ENCODE measurements at places on chromosomes 5 and 9. TPM values are rescaled to one million over a fixed set of nuclear protein-coding genes. Genes with fewer than 3 reads are reported as not detected.

HTR1A gene
- not detected for total RNA-seq

PCDHA10 gene
- 0.17 TPM for total RNA-seq

PTTG1 gene
- total RNA-seq, result 190 TPM

- peak; percentile 95 for DNase-seq
Observed at GRCh38 chr5:137737349-137738131, 1.7 kb upstream of the KLHL3 start.

DNA sequence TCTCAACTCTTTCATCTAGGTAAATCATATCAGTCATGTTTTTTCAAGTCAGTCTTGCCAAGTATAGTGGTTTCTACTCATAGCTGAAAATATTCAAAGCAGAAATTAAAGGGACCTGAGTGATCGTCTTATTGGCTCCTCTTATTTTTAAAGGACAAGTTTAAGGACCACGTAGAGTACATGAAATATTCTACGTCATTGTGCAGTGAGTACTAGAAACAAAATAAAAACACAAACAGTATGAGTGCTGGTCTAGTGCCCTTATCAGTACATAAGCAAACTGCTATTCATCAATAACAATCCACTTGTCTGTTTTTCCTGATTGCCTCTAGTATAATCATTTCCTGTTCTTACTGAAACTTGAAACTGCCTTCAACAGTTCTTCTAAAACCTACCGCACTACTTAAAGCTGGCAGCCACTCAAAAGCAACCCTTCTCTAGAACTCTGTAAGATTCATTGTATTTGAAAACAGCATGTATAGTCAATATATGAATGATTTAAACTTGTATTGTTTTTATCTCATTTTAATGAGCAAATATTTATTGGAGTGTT lies 853.7 kb downstream of the TAF11L14 start:
- DNase-seq, result no peak

DNA sequence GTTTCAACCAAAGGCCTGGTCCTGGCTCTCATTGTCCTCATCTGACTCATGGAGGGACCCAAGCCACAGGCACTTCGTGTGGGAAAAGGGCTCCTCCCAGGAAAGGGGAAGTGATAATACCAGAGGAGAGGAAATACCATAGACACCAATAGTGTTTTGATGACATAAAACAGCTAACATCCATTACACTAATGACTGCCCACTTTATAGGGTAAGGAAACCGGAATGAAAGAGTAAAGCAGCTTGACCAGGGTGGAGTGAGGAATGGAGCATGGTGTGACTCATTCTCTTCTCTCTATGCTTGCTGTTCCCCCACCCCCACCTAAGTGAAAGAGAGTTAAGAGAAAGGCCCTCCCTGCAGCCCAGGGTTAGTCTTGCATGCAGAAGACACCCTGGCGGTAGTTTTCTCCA lies 67.4 kb upstream of the HRH2 start:
- peak; percentile 3 for DNase-seq

GRCh38 chr9:103991698-103992097 lies 102.4 kb upstream of the SMC2 start:
- DNase-seq, result no peak

GRCh38 chr9:26112724-26113123 lies 434.5 kb upstream of the TUSC1 start:
- DNase-seq, result no peak

DNA sequence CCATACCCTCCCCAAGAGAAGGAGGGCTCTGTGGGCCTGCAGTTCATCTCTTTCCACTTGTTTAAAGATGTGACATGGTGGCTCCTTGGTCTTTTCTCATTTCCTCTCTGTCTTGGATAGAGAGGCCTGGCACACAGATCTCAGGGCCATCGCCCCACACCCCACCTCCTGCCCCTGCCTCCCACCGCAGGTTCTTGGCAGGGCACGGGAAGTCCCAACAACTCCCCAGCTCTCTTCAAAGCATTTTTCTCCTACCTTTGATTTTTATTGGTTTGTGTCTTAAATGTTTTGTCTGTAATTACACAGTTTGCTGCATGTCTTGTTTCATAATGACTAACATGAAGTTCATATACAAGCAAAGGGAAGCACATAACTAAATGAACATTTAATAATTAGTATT lies 178.5 kb upstream of the MSX2 start:
- no peak for DNase-seq

DNA sequence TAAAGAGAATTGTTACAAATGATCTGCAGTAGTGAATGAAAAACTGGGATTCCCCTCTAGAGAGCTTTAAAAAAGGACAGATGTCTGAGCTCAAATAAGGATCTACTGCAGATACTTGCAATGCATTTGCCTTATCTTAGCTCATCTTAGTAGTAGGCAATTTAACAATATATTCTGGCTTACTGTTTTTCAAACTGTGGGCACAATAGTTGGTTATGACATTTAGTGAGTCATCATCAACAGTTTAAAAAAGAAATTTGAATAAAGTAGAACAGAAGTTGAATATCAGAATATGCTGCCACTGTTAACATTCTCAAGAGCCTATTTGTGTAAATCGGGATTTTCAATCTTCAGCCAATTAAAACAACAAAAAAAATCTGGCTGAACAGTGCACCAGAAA lies 6.7 kb upstream of the CAST start:
- peak; percentile 15 for DNase-seq

DNA sequence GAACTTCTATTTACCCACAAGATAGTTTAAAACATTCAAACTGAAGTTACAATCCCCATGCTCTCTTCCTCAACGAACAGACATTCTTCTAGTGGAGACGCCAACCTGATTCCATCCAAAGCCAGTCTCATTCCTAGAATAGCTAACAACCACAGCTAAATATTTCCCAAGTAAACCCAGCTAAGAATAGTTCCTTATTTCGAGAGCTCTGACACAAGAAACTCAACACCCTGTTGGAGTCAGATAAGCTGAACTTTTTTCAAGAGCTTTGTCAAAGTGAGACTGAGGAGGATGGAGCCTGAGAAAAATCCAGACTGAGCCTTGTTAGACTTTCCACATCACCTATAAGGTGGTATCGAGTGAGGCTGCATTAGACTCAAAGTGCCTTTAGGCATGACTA lies 56.7 kb upstream of the RPS23 start:
- no peak for DNase-seq

DNA sequence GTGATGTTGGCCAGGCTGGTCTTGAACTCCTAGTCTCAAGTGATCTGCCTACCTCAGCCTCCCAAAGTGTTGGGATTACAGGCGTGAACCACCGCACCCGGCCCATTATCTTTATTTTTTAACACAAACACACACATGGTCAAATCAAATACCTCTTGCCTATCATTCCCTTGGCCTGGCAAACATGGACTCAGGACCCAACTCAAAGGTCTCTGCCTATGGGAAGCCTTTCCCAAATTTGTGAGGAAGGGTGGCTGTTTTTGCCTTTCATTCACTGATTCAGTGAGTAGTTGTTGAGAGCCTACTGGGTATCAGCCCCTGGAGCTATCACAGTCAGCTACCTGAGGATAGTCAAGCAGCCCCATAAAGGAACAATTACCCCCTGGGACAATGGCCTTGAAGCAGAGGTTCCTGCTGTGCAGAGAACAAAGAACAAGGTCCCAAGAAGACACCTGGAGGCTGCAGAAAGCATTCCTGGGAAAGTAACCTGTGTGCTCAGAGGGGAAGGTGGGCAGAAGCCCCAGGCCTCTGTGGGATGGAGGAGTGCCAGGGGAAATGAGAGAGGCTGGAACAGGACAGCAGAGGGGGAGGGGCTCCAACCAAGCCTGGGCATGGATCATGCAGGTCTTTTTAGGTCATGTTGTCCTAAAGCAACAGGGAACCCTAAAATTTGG lies 126.4 kb downstream of the CRB2 start:
- no peak for DNase-seq

Measured in dermis blood vessel endothelial cell (primary cell).